ENCODE measurements at places on chromosomes 7 and 10.

- DNase-seq: no peak
Measured at GRCh38 chr7:143363016-143363937, 764 bp upstream of the FAM131B start.

DNA sequence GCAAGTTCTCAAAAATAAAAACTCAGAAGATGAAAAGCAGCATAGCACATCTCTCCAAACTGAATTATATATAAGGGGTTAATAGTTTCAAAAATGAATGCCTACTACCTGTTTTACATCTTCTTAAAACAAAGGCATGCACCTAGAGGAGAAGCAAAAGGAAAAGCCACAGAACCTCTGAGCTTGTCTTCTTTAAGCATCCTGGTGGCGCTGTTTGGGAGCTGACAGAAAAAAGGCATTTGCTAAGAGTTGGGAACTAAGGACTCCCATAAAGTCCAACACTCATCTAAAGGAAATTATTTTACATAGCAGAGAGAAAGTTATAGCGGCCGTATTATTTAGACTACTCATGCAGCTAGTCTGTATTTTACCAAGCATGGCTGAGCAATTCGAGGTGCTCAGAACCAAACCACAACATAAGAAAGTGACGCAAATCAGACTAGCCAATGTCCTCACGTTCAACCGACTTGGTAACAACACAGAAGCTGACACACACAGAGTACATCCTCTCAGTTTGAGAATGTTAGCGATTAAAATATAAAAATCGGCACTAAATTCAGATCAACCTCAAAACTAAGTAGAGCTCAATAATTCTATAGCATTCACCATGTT is 38.8 kb downstream of the PTN start:
- DNase-seq: no peak

GRCh38 chr7:18494821-18495408 is 634 bp upstream of the HDAC9 start:
- DNase-seq: no peak

GRCh38 chr7:111027396-111027795 is 63.5 kb upstream of the LRRN3 start:
- no peak for DNase-seq

- no peak for DNase-seq
Measured at GRCh38 chr10:123746942-123747341, 80.8 kb downstream of the GPR26 start.

DNA sequence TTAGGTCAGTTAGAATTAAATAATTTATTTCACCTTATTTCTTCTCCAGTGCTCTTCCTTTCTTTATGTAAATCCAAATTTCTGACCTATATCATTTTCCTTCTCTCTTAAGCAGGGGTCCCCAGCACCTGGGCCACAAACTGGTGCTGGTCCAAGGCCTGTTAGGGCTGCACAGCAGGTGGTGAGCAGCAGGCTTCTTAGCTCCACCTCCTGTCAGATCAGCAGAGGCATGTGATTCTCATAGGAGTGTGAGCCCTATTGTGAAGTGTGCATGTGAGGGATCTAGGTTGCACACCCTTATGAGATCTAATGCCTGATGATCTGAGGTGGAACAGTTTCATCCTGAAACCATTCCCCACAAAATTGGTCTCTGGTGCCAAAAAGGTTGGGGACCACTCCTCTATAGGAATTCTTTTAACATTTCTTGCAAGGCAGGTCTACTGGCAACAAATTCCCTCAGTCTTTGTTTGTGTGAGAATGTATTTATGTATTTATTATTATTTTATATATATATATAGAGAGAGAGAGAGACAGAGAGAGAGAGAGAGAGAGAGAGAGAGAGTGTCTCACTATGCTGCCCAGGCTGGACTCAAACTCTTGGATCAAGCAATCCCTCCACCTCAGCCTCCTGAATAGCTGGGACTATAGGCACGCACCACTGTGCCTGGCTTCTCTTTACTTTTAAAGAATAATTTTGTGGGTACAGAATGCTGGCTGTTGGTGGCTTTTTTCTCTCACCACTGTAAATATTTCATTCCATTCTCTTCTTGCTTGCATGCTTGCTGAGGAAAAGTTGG is 4.3 kb upstream of the ABCC2 start:
- DNase-seq: no peak

- DNase-seq: no peak
Measured at GRCh38 chr7:113664867-113665266, 253.9 kb downstream of the PPP1R3A start.

DNA sequence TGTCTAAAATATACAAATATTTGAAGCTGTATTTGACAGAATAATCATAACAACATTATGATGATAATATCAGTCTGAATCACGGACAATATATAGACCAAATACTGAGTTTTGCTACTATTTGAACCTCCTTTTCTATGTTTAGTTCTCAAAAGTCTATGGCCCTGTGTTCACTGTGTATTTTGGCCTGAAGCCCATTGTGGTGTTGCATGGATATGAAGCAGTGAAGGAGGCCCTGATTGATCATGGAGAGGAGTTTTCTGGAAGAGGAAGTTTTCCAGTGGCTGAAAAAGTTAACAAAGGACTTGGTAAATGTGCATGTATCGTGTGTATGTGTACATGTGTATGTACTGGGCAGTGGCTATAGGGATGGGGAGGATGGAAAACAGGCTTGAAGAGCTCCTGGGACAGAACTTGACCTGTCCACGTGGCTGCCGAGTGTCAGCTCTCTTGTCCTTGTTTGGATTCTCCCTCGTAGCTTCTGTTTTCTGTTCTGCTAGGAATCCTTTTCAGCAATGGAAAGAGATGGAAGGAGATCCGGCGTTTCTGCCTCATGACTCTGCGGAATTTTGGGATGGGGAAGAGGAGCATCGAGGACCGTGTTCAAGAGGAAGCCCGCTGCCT is 4.2 kb downstream of the CYP2C18 start:
- no peak for DNase-seq

DNA sequence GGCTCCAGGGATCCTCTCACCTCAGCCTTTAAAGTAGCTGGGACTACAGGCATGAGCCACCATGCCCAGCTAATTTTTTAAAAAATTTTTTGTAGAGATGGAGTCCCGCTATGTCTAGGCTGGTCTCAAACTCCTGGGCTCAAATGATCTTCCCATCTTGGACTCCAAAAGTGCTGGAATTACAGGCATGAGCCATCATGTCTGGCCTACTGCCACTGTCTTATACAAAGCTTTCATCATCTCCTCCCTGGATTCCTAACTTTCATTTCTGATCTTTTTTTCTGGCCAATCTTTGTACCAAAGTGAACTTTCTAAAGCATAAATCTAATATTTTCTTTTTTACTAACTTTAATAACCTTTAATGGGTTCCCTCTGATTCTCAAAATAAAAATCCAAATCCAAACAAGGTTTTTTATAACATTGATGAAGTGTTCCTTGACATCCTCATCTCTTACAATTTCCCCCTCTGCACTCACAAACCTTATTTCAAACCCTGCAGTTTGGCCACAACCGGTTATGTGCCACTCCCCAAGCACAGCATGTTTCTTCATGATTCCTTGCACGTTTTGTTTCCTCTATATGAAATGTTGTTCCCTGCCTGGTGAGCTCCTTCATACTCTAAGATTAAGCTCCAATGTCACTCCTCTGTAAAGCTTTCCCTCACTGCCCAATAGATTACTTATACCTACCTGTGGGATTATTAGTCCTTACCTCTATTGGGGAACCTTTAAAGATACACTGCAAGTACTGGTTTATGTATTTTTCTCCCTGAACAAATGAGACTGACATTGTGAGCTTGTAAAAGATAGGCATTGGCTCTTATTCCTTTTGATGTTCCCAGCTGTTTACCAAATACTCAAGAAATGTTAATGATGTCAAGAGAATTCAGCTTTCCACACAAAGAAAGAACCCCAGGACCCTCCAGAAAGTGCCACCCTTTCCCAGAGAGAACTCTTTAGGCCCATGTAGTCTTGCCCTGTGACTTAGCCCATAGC is 101.7 kb downstream of the HOXA1 start:
- DNase-seq: no peak

DNA sequence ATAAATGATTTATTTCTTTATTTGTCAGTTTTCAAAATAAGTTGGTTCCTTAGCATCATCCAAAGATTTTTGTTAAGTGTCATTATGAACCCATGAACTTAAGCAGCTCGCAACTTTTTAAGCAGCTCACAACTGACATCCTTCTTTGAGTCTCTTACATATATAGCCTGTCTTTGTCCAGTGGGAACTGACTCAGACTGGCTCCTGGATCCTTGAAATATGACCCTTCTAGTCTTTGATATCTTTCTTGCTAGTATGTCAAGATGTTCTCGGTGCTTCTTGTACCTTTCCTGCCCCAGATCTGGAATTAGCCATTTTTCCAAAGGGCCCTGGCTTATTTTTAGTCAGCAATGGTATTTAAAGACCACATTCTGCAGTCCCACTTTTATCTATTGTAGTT is 53.9 kb upstream of the ARID5B start:
- DNase-seq: no peak

GRCh38 chr7:80453699-80454340 is 58.0 kb downstream of the GNAT3 start:
- no peak for DNase-seq

DNA sequence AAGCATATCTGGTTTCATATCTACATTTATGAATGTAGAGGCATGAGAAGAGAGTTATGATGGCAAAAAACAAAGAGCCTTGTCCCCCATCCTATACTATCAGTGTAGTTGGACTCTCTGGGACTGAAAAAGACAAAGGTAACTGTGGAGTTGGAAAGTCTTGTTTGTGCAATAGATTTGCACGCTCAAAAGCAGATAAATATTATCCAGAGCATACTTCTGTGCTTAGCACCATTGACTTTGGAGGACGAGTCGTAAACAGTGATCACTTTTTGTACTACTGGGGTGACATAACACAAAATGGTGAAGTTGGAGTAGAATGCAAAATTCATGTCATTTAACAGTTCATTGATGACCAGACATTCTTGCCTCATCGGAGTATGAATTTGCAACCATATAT is 85.2 kb upstream of the EGFR start:
- DNase-seq: no peak

DNA sequence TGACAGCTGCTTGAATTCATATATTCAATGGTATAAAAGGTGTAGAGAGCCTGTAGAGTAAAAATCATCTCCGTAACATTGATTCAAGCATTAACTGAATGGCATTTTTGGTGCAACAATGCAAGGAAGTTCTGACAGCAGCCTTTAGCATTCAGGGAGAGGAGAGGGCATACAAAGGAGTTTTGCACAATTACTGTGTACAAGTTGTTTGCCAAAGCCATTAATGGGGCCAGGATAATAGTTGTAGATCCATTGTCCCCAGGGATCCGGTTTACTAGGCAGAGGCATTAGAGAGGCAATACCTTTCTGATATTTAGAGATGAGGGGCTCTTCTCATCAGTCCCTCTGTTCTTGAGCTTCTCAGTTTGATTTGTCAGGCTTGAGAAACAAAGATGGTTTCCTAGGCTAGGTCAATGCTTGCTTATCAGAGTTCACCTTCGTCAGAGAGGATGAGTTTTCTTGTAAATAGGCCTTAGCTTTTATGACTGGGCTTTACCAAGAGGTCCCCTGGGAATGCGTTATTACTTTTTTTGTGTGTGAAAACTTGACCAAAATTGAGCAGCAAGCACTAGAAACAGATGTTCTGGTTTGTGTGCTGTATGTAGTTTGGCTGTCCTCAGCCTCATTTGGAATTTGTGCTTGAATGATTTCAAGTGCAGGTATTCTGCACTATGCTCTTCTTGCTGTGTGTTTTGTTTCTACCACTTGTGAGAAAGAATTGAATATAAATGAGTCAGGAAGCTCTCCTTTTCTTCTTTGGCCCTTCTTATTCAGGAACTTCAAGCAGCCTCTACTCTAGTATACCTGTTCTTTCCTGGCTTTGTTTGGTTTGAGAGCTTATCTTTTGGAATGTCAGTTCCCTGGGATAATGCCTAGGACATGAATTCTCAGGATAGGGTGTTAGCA is 32.0 kb downstream of the SND1 start:
- DNase-seq: no peak

- no peak for DNase-seq
Measured at GRCh38 chr10:130463876-130464364, 327.7 kb downstream of the GLRX3 start.

DNA sequence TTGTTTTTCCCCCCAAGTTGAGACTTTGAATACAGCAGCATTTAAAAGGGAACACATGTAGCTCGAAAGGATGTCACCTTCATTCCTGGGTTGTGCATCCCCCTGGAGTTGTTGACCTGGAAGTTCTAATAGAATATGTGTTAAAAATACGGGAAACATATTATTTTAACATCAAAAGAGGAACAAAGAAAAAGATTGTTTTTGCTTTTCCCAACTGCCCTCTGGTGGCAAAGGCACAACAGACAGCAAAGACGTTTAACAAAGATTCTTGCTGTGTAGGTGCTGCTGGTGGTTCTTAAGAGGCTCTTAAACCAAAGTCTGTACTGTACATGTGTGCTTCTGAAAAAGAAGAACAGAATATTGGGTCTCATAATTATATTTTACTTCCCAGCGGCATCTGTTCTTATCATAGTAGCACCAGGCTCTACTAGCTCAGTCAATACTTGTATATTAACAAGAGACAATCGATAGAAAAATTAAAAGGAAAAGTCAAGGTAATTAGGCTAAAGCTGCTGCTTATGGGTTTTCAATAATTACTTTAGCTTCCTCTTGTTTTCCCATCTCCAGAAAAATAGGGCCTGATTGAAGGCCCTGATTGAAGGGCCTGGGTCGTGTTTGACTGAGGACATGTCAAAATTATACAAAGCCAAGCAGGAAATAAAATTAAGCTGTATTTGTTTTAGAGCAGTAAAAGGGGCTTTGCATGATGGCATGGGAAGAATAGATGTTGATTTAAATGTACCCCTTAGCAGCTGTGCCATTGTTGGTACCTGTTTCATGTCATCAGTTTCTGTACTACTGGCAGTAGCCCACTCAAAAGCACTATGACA is 384.2 kb upstream of the LRGUK start:
- DNase-seq: no peak

- DNase-seq: no peak
Measured at GRCh38 chr10:89414879-89415821, 782 bp downstream of the IFIT5 start.

DNA sequence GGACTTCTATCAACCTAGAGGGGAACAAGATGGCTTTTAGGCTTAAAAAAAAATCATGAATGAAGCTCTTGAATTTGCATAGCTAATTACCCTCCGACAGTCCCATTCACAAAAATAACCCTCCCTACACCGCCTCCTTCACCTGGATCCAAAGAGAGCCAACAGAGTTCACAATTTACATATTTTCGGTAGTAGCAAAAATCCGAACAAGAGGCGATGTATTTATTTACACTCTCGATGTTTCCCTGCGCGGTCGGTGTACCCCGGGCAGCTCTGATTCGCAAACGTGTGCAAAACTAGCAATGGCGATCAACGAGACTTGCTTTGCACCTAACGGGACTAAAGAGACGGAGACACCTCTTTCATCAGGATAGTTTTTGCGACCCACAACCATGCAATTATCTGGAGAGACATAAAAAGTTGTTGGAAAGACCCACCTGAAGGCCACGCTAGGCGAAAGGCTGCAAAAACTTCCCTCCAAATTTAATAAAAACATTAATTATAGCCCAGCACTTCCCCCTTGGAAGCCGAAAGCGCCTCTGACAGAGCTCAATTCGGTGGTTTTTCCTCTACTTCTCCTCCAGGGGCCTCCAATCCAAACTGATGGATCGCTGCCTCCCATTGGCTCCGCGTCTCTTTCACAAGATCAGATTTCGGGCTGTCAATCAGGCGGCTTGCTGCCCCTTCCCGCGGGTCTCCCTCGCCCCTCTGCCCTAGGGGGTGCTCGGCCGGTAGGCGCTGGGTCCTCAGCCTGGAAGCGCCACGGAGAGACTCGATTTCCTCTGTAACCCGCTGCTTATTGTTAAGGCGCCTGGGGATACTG is at the start of gene ETV1:
Gene ETV1 (minus strand): TSS at position 541 of the 823 bp plus-strand sequence. CDS start 614 bp downstream, outside the sequence.
- no peak for DNase-seq

- DNase-seq: no peak
Measured at GRCh38 chr10:49598164-49598856, 11.8 kb upstream of the SLC18A3 start.

All from esophagus squamous epithelium (tissue), 5 donors.